ENCODE measurements at places on chromosomes 12 and 14.

DNA sequence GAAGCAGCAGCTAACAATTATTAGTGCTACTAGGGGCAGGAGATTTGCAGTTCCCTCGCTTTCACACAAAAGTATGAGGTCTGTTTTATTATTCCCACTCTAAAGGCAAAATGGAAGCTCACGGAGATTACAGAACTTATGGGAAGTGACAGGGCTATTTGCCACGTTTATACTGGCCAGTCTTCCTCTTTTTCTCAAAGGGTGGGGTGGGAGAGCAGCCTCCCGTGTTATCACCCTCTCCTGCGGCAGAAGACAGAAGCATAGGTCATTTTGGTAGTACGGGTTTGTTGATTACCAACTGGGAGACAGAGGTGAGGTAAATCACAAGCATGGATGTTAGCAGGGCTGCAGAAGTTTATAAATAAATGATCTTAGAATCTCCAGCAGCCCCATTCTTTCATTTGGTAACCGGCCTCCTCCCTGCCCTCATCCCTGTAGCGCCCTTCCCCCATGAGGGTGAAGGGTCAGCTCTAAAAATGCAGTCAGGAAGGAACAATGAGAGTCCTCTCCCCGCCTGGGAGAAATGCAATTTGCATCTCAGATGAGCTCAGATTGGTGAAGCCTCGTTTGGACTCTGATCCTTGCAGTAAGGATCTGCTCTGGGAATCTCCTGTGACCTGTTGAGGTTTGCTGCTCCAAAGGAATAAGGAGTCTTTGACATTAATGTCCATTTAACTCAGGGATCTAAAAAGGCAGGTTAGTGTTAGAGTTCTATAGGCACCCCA, 44.7 kb upstream of the SINHCAF start:
- DNase-seq, result no peak

GRCh38 chr12:25264114-25264513, 13.4 kb upstream of the KRAS start:
- no peak for DNase-seq

GRCh38 chr14:26577711-26578110, 20.1 kb downstream of the NOVA1 start:
- DNase-seq, result no peak

GRCh38 chr12:10310926-10311720, 3.5 kb downstream of the KLRD1 start:
- no peak for DNase-seq

Data from left ventricle myocardium superior (tissue), 1 donor.